CD4-positive, alpha-beta T cell treated with Interleukin-2 at 100 ng/mL for 4 hours (primary cell): ENCODE measurements at places on chromosomes 11 and 22.

DNA sequence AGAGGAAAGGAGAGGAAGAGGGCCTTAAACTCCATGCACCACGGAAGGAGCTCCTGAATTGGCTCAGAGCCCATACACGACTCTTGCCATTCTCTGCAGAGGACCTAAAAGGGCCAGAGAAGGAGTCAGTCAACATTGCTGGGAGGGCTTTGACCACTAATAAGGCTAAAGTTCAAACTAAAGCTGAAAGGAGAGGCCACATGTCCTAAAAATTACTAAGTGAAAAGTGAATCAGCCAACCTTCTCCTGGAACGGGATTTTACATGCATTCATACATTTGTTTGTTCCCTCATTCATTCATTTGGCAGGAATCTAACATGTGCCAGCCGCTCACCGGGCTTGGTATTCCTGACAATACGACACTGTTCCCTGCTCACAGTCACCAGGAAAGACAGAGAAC is 10.5 kb downstream of the CLMP start:
- no peak for DNase-seq

- no peak for DNase-seq
These were observed 350.2 kb downstream of the LARGE1 start for GRCh38 chr22:33570110-33570509.

DNA sequence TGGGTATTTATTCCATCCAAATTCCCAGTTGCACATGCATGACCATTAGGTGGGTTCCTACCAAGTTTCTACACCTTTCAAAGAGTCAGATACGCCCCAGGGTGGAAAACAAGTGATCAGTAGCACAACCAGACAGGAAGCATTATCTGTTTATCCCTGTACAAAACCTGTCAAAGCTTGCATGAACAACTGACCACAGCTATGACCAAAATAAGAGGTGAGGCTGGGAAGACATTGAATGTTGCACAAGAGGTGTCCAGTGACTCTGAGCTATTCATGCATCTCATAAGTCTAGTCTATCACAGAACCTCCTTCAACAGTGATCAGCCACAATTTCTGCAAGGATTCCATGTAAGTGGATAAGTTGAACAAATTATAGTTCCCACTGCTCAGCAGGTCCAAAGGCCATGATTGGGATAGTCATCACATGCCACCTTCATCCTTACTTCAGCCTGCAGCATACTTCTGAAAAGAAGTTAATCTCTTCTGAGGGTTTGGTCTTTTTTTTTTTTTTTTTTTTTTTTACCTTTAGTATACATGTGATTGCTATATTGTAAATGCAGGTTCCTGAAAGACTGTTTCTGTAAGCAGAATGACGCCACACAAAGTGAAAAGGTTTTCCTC is 28.0 kb upstream of the TMEM45B start:
- DNase-seq = no peak

DNA sequence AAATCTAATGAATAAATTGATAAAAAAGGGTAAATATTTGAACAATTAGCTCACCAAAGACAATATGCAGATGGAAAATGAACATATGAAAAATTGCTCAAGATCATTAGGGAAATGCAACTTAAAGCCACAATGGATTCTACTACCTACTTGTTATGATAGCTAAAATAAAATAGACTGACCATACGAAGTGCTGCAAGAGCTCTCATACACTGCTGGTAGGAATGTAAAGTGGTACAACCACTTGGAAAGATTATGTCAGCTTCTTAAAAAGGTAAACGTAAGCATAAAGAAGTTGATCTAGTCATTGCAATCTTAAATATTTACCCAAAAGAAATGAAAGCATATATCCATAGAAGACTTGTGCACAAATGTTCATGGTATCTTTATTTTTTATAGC is 504.2 kb upstream of the ARHGAP42 start:
- DNase-seq = no peak

DNA sequence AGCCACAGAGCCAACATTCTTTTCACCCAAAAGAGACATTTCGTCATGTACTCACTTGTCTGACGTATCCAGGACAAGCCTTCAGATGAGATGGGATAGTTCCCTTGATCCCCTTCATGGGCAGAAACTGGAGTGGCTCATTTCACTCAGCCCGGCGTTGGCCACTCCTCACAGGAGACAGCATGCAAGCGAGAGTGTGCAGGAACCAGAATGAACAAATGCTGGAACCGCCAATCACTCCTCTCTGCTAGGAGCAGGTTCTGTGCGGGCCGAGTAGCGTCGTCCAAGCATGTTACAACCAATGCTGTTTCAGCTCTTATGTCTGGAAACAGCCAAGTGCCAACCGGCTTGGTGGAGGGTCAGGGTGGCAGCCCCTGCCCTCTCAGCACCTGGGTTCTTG is 56.7 kb upstream of the GNAZ start:
- DNase-seq = no peak
